Pulmonary artery endothelial cell (primary cell): ENCODE measurements at places on chromosomes 12 and 14.

GRCh38 chr12:71014180-71014785, 93.7 kb upstream of the PTPRR start:
- peak; percentile 20 for DNase-seq

GRCh38 chr14:71361336-71361735, 454.1 kb downstream of the PCNX1 start:
- DNase-seq: no peak

DNA sequence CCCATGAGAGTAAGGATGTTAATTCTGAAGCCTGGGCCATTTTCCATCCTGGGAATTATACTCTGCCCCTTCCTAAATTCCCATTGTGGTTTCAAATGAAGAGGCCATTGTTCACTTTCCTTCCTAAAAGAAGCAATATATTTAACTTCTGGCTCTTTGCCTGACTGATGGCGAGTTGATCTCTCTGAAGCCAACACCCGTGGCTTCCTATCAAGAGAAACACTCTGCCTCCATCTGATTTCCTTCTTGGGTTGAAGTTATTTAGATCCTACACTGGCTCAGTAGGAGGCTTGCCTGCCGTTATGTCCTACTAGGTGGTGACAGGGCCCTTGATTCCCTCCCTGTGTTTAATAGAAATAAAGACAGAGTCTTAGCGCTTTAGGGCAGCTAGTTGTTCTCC, 97.4 kb downstream of the PRKCH start:
- peak; percentile 58 for DNase-seq

- no peak for DNase-seq
These were observed 6.5 kb upstream of the TBX3 start for GRCh38 chr12:114690267-114691135.

DNA sequence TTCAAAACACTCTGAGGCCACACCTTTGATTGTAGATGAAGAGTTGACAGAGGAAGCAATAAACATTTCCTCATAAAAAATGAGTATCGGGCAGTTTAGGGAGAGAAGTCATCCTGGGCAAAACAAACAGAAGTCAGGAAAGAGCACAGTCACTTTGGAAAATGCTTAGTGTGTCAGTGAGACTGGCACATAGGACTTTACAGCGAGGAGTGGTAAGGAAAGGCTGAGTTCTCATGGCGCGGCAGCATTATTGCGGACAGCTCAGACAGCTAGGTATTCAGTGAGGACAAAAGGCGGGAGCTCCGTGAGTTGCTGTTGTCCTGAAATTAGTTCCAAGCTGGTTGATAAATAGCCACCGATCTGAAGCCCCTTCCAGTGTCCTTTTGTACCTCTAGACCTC, 229.9 kb downstream of the SNAPC1 start:
- DNase-seq: no peak

- no peak for DNase-seq
These were observed 671.2 kb downstream of the LRFN5 start for GRCh38 chr14:42277840-42278239.

DNA sequence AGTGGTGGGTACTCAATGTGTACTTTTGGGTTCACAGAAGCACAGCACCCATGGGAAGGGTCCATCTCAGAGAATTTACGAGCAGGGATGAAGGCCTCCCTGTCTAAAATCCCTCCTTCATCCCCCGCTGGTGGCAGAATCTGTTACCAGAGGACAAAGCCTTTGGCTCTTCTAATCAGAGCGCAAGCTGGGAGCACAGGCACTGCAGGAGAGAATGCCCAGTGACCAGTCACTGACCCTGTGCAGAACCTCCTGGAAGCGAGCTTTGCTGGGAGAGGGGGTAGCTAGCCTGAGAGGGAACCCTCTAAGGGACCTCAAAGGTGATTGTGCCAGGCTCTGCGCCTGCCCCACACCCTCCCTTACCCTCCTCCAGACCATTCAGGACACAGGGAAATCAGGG, 1.5 kb upstream of the GPR162 start:
- DNase-seq: no peak

DNA sequence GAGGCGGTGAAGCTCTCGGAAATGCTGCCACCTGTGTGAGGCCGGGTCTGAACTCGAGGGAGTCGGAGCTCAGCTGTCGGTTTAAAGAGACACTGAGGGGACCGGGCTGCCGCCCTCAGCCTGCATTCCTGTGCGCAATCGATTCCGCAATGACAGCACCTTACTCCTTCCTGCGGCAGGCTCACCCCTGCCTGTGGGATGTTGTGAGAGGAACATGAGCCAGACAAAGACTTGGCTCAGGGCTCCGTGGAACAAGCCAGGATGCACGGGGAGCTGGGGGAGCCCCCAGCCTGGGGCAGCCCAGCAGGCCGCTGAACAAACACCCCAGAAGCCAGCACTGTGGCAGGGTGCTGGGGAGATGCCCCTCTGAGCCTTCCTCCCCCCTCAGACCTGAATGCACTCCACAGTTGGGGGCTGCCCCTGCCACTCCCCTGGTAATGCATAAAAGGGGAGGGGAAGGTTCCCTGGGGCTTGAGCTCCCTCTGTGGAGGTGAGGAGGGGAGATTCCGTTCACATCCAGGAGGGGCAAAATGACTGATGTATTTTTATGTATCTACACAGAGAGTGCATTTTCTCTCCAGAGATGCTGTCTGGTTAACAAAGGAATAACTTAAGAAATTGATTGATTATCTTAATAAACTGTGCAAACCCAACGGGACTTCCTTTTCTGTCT, 20.6 kb downstream of the RFLNA start:
- no peak for DNase-seq

GRCh38 chr12:48286665-48287064, 64.1 kb downstream of the ZNF641 start:
- no peak for DNase-seq

- no peak for DNase-seq
These were observed 143.5 kb upstream of the TBX3 start for GRCh38 chr12:114827461-114827860.

DNA sequence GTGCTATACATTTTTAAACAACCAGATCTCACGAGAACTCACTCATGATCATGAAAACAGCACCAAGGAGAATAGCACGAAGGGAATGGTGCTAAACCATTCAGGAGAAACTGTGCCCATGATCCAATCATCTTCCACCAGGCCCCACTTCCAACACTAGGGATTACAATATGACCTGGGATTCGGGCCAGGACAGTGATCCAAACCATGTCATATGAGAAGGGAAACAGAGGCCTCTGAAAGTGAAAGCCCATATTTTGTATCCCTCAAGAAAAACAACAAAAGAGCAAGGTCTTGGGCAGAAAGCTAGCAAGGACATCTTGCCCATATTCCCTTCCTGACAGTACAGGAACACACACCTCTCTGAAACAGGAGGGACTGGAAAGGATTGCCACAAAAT, 163.9 kb upstream of the VASH1 start:
- DNase-seq: no peak

- no peak for DNase-seq
These were observed 211.2 kb upstream of the EEA1 start for GRCh38 chr12:93140325-93140724.

DNA sequence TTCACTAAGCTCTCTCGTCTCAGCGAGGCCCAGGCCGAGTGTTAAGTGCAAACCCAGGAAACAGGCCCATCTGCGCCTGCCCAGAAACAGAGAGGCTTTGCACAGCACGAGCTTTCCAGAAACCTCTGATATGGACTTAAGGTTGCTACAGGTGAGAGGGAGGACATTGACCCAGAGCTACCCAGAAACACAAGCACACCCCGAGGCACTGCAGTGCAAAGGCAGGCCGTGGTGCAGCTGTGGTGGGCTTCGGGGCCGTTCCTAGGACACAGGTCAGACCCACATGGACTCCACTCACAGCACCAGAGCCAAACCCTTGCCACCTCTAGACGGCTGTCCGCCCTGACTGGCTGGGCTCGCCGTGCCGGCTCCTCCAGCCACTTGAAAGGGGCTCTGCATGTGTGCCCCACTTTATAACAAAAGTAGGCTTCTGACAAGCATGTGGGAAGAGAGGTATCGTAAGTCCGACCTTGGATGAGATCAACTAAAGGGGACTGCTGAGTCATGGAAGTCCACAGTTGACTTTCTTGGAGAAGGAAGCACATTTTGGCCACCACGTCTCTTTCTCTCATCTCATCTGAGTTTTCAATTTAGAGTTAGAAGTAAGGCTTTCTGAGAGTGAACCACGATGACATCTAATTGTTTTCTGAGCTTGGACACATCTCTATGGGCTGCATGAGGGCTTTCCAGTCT, 38.2 kb downstream of the CACNA2D4 start:
- no peak for DNase-seq

DNA sequence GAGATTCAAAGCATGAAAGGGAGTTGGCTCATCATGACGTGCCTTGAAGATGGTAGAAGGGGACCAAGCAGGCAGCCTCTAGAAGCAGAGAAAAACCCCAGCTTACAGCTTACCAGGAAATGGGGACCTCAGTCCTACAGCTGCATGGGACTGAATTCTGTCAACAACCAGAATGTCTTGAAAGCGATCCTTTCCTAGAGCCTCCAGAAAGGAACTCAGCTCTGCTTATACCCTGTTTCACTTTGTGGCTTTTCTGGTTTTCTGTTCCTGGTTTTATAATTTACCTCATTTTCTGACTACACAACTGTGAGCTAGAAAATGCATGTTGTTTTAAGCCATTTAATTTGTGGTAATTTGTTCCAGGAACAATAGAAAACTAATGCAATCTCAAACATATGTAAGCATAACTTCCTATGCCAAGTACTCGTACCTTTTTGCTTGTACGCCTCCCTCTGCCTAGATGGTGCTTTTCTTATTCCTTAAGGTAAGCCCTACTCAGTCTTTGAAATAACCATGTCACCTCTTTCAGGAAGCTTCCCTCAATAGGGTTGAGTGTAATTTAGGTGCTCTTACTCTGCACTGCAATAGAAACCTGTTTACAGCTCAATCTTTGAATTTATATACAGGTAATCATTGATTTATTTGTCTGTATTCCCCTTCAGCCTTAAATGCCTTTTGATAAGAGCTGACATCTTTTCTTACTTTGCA, 348.8 kb downstream of the TMEM117 start:
- DNase-seq: no peak

GRCh38 chr12:18970603-18971002, 158.9 kb upstream of the PLEKHA5 start:
- DNase-seq: no peak

DNA sequence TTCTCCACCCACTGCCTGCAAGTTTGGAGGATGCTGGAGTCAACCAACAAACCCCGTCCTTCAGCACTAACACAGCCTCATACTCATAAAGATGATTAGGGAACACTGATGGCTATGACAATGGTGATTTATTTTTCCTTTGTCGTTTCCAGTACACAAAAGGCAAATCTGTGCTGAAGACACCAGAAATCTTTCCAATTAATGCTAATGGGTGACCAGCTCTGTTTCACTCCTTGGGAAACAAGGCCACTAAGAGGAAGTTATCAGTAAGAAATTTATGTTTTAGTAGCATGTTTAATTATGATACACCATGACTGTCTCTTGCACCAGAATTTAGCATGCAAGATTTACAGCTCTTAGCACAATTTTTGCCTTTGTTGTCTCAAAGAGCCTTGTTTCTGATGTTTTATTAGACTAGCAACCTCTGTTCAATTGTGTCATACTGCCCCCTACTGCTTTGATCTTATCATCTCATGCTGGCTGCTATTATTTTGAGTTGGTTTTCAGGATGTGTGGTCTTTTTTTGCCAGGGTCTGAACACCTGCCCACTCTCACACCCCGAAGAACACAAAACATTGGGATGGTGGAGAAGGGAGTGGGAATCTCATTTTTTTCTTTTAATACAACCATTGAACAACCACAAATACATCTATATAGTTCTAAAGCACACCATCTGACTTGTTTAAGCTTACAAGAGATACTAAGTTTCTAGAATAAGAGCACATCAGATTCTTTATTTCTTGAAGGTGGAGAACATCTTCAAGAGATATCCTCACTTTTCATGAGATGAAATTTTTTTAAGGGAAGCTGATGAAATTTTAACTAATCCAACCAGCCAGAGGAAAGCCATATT, 160.9 kb downstream of the SPTSSA start:
- DNase-seq: peak; percentile 15

- peak; percentile 22 for DNase-seq
These were observed 31.1 kb downstream of the APPL2 start for GRCh38 chr12:105204916-105205315.

DNA sequence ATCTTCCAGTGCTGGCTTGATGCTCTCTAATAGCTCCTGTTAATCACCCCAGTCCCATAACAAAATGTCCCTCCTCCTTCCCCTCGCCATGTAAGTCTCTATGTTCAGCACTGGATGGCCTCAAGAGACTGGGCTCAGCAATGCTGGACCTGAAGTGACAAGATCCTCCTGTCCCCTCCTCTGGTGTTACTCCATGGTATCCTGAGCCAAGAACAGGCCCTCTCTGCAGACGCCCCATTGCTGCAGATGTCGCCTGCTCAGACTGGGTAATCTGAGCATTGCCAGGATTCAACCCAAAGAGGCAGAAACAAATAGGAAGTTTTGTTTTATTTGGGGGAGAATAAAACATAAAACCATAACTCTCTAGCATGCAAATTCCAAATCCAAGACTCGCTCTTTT, 149.7 kb downstream of the NTF3 start:
- no peak for DNase-seq

DNA sequence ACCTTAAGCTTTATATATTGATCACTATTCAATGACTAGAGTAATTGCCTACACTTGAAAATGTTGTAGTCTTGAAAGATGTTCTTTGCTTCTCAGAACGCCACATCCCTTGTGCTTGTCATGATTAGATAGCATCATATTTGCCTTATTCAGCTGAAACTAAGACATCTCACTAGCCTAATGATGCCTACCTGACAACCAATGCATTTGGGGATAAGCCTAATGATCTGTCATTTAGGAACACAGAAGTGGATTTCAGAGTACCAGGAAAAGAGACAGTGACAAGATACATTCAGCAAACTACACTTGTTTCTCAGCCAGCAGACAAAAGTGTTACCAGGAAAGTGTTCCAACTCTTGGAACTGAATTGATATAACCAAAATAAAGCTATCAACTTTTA, 83.7 kb downstream of the ARMH4 start:
- DNase-seq: no peak

GRCh38 chr14:20846560-20846959, 43.9 kb upstream of the RNASE1 start:
- no peak for DNase-seq

DNA sequence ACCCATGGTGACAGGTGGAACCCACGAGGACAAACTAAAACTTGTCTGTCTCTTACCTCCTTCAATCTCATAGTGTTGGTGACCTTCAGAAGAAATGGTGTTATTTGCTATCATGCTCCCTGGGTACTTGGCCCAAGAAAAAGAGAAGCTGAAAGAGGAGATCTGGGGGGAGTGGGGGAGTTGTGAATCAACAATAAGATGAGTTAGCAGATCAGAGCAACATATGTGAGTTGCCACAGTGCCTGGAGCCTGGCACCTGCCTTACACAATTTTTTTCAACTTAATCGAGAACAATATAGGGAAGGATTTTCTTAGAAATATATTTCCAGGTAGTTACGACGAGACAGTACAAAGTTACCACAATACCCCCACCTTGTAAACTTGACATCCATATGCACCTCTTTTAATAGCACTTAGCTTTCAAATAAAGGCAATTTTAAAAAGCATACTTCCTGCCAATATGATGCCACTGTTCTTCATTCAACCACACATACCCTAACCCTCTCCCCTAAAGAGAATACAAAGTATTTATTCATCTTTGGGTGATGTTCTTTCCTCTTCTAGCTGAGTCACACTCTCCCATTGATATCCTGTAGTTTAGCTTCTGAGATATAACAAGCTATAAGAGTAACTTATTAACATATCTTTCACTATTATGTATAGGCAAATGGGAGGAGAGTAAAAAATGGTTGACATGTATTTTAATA, 424.1 kb upstream of the OR4E1 start:
- no peak for DNase-seq
